ENCODE measurements at places on chromosomes 2 and 18. TPM values are rescaled to one million over a fixed set of nuclear protein-coding genes. Genes with fewer than 3 reads are reported as not detected.

GRCh38 chr18:23934252-23934651, 80.3 kb upstream of the TTC39C start:
- no peaks in the 10 kb centered on the region for H3K36me3 ChIP-seq
- no peak for DNase-seq
- H3K27me3 ChIP-seq, result no peaks in the 10 kb centered on the region
- H3K4me3 ChIP-seq, result no peak overlapping the region

The IL37 gene
- total RNA-seq, result not detected

- peak overlapping the region; percentile 96 for H3K4me3 ChIP-seq
- peaks cover 57% of the 10 kb centered on the region for H3K4me1 ChIP-seq
- H3K27me3 ChIP-seq, result no peaks in the 10 kb centered on the region
- no peaks in the 10 kb centered on the region for H3K36me3 ChIP-seq
Measured at GRCh38 chr18:75207310-75208154, 1.4 kb downstream of the PTGR3 start.

- no peaks in the 10 kb centered on the region for H3K4me1 ChIP-seq
- no peak overlapping the region for H3K27ac ChIP-seq
- H3K27me3 ChIP-seq, result no peaks in the 10 kb centered on the region
- DNase-seq, result no peak
Measured at GRCh38 chr2:217396586-217396985, 536.7 kb upstream of the TNP1 start.

The KCNE4 gene
- total RNA-seq, result 1.9 TPM

The FNDC4 gene
- 1.1 TPM for total RNA-seq
